SK-MEL-5 (cell line): ENCODE measurements at places on chromosomes 5 and 9. TPM values are rescaled to one million over a fixed set of nuclear protein-coding genes. Genes with fewer than 3 reads are reported as not detected.

CHD1 gene
- total RNA-seq: 107 and 111 TPM in 2 replicates

GRCh38 chr9:19498015-19498414, 89.2 kb downstream of the ACER2 start:
- peak; percentile 30 for DNase-seq

- DNase-seq: no peak
These were observed 124.0 kb downstream of the GNAQ start for GRCh38 chr9:77907585-77907984.

NIPAL4 gene
- 0.67 TPM in 1 of 2 replicates, not detected in the other for total RNA-seq

SPAG8 gene
- 0.05 TPM in 1 of 2 replicates, not detected in the other for total RNA-seq

PCDHGC3 gene
- 9.8 and 12.5 TPM in 2 replicates for total RNA-seq

TMEM252 gene
- not detected in 2 replicates for total RNA-seq

- DNase-seq: no peak
These were observed 230.2 kb upstream of the PAPPA start for GRCh38 chr9:115923410-115923809.

- DNase-seq: peak; percentile 76
These were observed 315.6 kb downstream of the MTRR start for GRCh38 chr5:8184455-8185063.

C1QTNF2 gene
- total RNA-seq: 0.21 TPM in 1 of 2 replicates, not detected in the other

DNA sequence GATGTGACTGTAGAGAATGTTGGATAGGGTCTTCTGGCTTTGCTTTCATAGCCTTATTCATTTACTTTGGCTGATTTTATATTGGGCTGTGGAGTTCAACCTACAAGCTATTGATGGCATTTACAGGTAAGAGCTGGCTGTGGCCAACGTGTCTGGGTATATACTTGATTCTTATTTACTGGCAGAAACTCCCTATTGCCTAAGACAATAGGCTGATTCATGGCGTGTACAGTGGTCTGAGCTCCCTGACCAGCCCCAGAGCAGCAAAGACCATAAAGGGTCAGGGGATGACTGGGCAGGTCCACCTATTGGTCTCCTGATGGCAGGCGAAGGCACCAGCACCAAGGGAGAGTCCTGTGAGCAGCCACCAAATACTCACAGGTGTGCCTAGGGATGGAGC, 190.2 kb upstream of the DMRTA1 start:
- DNase-seq: no peak

DNA sequence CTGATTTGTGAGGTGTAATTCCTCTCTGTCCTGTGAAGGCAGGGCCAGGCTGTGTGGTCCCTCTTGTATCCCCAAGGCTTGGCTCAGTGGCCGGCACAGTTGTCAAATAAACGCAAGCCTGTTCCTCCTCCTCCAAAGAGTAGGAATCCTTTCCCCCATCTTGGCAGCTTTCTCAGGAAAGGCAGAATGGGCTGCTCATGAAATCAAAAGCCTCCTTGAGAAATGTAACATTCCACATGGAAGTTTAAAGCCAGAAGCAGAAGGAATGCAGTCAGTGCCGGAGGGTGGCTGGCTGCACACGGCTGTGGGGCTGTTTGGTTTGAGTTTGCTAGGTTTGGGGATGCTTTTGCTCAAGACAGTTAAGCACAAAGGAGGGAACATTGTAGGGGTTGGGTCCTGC, 34.5 kb upstream of the MED10 start:
- no peak for DNase-seq

DNA sequence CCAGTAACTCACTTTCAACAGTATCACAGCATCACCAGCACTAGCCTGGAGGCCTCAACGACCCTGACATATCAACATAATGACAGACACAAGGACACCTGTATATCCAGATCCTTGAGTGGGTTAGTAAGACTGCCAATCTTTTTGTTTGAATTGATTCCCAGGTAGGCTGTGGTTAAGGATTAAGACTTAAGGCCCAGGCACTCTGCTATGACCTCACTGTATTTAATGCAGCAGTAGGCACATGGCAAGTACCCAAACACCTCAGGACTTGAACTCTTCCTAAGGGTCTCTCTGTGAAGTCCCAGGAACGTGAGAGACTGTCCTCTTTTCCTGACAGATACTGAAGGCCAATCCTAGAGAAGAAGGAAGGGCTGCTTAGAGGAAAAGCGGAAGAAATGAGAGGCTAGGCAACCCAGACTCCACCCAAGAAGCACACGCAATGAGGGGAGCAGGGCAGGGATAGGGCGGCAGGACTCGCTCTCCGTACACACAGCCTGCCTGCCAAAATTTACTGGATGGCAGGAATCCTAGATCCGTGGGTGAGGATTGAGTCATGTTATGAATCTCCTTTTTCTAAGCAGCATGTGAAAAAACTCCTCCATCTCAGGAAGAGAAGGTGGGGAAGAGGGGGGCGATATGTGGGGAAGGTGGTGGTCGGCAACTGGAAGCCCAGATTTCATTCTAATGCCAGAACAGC, 93.4 kb downstream of the SIL1 start:
- no peak for DNase-seq

NEUROG1 gene
- total RNA-seq: not detected in 2 replicates

ENC1 gene
- total RNA-seq: 2.5 and 3.0 TPM in 2 replicates

- no peak for DNase-seq
These were observed 5.2 kb downstream of the RXRA start for GRCh38 chr9:134331186-134332025.

SLC6A18 gene
- total RNA-seq: not detected in 2 replicates

SLC6A3 gene
- total RNA-seq: not detected in 2 replicates

DNA sequence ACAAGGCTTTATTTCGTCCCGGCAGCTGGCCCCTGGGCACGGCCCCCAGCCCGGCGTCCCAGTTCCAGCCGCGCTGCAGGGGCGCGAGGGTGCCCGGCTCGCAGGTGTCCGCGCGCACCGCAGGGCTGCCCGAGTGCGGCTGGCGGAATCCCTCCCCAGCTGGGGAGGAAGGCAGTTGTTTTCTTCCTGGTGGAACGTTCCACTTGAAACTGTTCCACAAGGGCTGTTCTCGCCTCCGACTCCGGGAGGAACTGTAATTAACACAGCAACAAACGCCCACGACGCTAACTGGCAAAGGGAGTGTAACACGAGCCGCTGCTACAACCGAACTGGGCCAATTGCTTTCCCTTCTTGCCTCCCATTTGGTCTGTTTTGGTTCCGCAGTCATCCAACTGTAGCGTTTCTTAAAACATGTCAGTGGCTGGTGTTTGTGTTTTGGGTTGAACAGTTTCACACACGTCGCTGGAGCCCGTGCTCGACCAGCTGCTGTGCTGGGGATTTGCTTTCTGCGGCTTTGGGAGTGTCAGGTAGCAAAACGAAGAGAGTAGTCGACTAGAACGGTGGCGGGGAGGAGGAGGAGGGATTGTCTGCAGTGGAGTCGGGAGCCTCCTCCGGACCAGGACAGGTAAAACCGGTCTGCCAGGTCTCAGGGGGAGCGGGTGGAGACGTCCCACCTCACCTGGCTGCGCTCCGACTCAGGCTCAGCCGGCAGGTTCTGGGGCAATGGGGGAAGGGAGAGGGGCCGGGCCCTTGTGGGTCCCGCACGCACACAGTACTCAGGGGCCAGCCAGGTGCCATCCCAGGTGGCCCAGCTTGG, 131.6 kb upstream of the NIPBL start:
- DNase-seq: no peak

DNA sequence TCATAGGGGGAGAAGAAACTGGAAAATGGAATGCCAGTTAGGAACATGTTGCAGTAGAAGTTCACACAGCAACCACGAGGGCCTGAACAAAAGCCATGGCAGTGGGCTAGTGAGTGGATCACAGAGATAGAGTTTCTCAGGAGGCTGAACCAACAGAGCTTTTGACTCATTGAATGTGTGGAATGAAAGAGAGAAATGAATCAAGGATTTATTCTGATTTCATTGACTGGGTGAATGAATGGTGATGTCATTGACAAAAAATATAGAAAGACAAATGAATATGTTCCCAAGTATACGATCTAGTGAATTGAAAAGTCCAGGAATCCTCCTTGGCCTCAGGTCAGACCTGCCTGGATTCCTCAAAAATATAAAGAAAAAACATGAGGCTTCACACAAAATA, 99.2 kb downstream of the ZNF462 start:
- DNase-seq: no peak
